ENCODE measurements at places on chromosomes 2 and 18. TPM values are rescaled to one million over a fixed set of nuclear protein-coding genes. Genes with fewer than 3 reads are reported as not detected.

Gene RBBP8
- total RNA-seq = 83.7 TPM

DNA sequence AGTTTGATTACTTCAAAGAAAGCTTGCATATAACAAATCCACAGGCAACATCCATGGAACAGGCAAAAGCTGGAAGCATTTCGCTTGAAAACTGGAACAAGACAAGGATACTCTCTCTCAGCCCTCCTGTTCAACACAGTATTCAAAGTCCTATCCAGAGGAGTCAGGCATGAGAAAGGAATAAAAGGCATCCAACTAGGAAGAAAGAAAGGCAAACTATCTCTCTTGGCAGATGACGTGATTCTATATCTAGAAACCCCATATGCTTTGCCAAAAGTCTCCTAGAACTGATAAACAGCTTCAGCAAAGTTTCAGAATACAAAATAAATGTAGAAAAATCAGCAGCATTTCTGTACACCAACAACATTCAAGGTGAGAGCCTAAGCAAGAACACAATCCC, 34.1 kb upstream of the MC4R start:
- no peak for DNase-seq

GRCh38 chr18:56569416-56569815, 69.0 kb downstream of the TXNL1 start:
- no peak for DNase-seq

GRCh38 chr2:24859968-24860600, 60.0 kb downstream of the ADCY3 start:
- no peak for DNase-seq

- DNase-seq = no peak
These were observed 69.5 kb downstream of the HNRNPLL start for GRCh38 chr2:38533180-38533579.

GRCh38 chr18:37380546-37381110, 185.0 kb downstream of the CELF4 start:
- DNase-seq = no peak

DNA sequence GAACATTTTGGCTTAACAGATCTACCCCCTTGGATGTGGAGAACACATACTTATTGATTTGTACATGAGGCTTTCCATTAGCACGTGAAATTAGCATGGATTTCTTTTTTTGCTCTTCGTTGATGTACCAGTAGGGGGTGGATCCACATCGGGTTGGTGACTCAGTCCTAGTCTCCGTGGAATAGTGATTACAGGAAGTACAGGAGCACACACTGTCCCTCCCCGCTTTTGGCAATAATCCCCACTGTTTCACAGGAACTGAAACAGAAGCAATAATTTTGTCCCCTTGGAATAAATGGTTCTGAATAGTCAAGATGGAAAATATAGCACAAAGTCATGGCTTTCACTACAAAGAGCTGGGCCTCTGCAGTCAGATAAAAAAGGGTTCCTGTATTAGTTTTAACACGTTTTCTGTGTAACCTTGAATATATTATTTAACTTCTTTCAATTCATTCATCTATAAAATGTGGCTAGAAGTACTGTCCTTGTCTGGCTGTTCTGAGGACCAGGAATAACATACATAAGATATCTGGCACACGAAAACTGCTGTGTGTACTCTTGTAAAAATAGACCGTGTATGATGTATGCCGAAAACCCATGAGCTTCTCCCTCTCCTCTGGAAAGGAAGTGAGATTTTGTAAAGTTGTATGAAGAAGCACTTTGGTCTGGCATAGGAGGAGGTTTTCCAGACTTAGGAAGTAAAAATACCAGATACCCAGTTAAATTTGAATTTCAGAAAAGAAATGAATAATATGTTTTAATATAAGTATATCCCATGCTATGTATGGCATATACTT, 229.2 kb downstream of the GALR1 start:
- DNase-seq = no peak

DNA sequence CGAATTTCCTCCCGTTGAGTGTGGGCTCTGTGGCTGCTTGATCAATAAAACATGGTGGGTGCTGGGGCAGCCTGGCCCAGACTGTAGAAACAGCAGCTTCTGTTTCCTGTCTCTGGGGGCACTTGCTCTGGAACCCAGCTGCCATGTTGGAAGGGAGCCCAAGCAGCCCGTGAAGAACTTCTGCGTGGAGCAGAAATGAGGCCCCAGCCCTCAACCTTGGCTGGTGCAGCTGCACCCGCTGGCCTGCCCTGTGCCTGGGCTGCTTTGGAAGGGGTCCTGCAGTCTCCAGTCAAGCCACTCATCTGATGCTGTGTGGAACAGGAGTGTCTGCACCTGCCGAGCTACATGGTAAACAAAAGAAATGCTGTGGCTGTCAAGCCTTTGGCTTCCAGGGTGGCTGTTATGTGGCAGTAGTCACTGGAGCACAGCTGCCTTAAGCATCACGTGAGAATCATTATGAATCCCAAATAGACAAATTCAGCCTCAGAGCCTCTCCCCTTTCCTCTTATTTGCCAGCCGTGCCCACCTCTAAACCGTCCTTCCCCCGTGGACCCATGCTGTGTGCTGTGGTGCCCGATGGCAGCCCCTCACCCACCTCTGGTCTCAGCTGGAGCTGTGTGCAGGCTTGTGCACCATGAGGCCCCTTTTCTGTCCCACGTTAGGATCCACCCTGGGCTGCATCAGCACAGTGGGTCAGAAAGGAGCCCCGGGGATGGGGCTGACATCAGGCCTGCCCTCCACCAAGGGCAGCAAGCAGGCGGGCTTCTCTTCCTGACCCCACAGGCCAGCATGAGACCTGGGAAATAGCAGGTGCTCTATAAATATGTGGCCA, 134.0 kb upstream of the HDAC4 start:
- DNase-seq = no peak

Gene ARHGAP28
- total RNA-seq = not detected

GRCh38 chr2:74008761-74009395, 24.2 kb downstream of the TET3 start:
- DNase-seq = no peak

DNA sequence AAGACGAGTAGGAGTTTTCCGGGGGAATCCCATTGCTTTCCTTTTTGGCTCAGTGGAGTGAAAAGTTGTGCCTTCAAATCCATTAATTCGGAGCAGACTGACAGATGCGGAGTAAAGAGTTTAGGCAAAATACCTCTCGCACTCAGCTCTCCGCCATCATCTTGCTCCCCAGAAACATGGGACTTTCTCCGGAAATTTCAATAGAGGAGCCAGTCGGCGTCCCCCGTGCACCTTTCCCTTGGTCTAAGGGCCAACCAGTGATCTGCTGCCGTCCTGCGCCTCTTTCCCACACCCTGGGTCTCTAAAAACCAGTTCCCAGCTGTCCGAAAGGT, 318 bp downstream of the TYW5 start:
- no peak for DNase-seq

DNA sequence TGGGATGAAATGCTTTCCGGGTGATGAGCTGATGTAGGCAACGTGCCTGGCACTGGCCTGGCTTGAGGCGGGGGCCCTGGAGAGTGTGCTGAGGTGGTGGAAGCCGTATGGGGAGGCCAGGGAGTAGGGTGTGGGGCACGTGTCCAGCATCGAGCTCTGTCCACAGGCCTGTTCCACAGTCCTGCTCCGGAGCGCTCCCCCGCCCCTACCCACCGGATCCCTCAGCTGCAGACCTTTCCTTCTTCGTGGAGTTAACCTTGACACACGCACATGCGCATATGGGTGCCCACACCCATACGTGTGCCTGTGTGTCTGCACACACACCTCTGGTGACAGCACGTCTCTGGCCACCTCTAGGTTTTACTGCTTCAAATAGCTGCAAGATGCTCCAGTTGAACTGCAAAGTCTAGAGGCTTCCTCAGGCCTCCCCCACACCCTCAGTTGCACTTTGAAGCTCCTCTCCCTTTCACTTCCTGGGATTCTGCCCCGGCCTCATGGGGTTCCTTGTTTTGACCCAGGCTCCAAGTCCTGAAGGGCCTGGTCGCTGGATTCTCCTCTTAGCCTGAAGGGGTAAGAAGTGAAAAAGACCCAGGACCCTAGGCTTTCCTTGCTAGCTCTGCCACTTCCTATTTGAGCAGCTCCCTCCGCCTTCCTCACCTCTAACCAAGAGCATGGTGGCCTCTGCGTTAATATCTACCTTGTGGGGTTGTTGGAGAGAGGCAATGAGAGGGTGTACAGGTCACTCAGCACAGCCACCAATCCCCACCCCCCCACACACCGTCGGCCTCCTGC, 49.5 kb downstream of the INHBB start:
- no peak for DNase-seq

Gene RNF144A
- total RNA-seq = 50.6 TPM

DNA sequence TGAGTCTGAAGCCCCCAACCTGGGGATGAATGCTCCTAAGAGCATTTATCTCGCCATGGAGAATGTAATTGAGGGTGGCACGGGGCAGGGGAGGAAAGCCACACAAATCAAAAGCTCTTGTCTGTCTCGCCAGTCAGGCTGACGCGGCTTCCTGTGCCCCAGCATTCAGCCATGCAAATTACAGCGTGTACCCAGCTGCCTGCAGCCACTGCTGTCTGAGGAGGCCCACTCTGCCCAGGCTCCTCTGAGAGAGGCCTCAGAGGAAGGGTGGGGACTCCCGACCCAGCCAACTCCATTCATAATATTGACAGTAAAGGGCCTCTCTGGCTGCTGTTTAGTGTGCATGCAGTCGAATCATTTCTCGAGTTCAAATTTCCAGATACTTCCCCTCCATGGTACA, 22.0 kb downstream of the SMAD7 start:
- peak; percentile 88 for DNase-seq

- DNase-seq = no peak
These were observed 194.2 kb downstream of the INHBB start for GRCh38 chr2:120539937-120540718.

- no peak for DNase-seq
These were observed 7.5 kb upstream of the CPS1 start for GRCh38 chr2:210548878-210549384.

Gene MYO3B
- total RNA-seq = 0.17 TPM

DNA sequence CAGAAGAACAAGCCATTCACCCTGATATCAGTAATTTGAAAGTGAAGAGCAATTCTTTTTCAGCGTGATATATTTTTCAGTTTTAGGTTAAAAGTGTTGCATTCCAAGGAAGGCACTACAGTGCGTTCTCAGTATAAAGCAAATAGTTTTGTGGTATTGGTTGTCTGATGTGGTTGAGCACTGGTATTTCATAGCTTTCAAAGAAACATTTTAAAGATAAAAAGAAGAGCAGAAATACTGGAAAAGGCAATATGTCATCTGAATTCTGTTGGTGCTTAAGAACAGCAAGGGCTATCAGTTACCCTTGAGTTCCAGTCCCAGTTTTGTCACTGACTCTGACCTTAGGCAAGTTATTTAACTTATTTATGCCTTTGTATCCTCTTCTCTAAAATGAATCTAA, 191.6 kb downstream of the BABAM2 start:
- DNase-seq = no peak

Gene GPR155
- 9.2 TPM for total RNA-seq

DNA sequence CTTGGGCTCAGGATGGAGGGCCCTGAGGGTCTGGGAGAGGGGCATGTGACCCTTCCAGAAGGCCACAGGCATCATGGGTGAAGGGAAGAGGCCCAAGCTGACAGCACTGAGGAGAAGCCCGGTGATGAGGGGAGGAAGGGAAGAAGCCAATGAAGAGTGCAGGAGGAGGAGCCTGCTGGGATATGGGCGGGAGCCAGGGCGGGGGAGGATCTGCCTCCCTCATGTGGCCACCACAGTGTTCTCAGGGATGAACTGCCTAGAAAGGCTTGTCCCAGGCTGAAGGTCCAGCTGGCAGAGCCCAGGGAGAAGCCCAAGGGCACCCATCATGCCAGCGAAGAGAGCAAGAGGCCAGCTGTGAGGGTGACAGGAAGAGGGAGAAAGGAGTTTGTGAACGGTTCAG, 24.6 kb upstream of the PLB1 start:
- DNase-seq = no peak

Gene ZNF24
- total RNA-seq = 46.8 TPM

DNA sequence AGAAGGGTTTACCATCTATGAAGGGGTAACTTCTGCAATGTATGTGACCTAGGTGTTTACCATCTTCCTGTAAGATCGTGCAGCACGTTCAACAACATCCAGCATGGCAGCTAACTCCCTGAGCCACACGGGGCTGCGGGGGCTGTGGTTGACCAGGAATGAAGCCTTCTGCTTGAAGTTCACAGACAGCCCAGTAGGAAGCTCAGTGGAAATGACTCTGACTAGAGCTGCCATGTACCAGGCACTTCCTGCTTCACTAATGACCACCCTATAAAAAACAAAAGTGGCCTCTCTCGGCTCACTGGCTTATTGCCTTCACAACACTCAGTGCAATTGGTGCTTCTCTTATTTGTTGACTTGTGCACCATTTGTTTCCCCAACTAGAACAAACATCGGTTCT, 99.7 kb upstream of the SMAD7 start:
- DNase-seq = no peak

Gene SOS1
- 16.8 TPM for total RNA-seq

Gene MC4R
- total RNA-seq = not detected

- DNase-seq = no peak
These were observed 1950.8 kb upstream of the PIK3C3 start for GRCh38 chr18:40004246-40004645.

GRCh38 chr2:177229442-177230242, 17.0 kb downstream of the HNRNPA3 start:
- no peak for DNase-seq

- no peak for DNase-seq
These were observed 209.9 kb upstream of the TRIB2 start for GRCh38 chr2:12506846-12507245.

Gene KIF3C
- 3.0 TPM for total RNA-seq

GRCh38 chr2:222903234-222904220, 42.7 kb downstream of the ACSL3 start:
- DNase-seq = peak; percentile 55

DNA sequence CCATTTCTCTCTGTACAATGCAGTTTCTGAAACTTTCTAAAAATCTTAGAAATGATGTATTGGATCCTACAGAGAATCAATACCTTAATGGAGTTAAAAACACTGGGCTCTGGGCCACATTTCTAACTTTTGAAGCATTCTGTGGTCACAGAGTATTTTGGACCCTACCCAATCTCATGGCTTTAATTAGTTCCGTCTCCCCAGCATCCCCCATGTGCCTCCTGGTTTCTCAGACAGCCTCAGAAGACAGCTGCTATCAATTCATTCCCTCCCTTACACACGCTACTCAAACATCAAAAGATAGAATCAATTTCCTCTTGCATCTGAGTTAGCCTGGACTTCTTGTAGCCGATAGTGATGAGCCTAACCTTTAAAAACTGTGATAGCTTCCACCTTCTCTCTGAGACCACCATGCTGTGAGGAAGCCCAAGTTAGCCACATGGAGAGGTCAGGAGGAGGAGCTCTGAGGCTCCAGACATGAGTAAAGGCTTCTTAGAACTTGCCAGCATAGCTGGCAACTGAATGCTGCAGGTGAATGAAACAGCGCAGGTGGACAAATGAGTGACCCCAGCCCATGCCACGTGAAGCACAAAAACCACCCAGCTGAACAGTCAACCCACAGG, 10.4 kb downstream of the ADCY3 start:
- no peak for DNase-seq

Gene UGT1A5
- total RNA-seq = not detected

GRCh38 chr2:146853741-146854444, 990.9 kb upstream of the ACVR2A start:
- no peak for DNase-seq

- DNase-seq = peak; percentile 90
These were observed at the start of gene NUP35 for GRCh38 chr2:183124222-183124956. Gene NUP35 (plus strand): TSS chr2:183124443. CDS start chr2:183124458, 15 bp downstream.

Gene CFAP65
- total RNA-seq = not detected

GRCh38 chr2:169933124-169933711, 106.0 kb downstream of the UBR3 start:
- no peak for DNase-seq

Measured in activated naive CD4-positive, alpha-beta T cell treated with anti-CD3 and anti-CD28 coated beads for 36 hours (primary cell).